ENCODE measurements at places on chromosomes 3 and 15. TPM values are rescaled to one million over a fixed set of nuclear protein-coding genes. Genes with fewer than 3 reads are reported as not detected.

DNA sequence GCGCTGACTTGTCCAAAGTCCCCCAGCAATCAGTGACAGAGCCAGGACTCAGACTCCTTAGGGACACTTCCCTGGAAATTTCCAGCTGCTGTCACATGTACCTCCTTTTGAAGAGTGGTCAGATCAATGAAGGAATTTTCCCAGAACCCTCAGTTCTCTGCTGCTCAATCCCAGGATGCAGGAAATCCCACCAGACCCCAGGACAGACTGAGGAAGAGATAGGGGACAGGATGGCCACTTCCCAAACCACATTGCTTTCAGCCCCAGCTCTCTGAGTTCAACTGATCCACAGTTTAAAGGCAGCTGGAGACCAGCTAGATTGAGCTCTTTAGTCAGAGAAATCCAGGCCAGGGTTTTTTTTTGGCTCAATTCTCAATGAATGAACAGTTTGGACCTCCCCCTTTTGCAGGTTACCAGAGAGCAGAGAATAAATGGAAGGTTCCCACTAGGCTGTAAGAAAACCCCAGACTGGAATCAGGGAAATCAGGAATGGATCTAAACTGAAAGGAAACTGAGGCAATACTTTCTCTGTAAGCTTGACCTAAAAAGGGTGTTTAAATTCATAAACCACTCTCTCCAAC lies 1.5 kb downstream of the CYP1A1 start:
- DNase-seq = no peak
- H3K27ac ChIP-seq = no peak overlapping the region
- no peaks in the 10 kb centered on the region for H3K27me3 ChIP-seq
- peaks cover 8% of the 10 kb centered on the region for H3K4me1 ChIP-seq
- H3K4me3 ChIP-seq = no peak overlapping the region
- H3K36me3 ChIP-seq = no peaks in the 10 kb centered on the region

GRCh38 chr3:178200316-178200715 lies 335.9 kb upstream of the KCNMB2 start:
- peaks cover 34% of the 10 kb centered on the region for H3K4me1 ChIP-seq
- H3K27ac ChIP-seq = no peak overlapping the region
- no peaks in the 10 kb centered on the region for H3K27me3 ChIP-seq
- no peak overlapping the region for H3K4me3 ChIP-seq

- H3K36me3 ChIP-seq = no peaks in the 10 kb centered on the region
- no peak overlapping the region for H3K27ac ChIP-seq
- H3K27me3 ChIP-seq = no peaks in the 10 kb centered on the region
These were observed 32.4 kb downstream of the C2CD4A start for GRCh38 chr15:62099094-62099601.

GRCh38 chr3:64354956-64355355 lies 129.7 kb upstream of the PRICKLE2 start:
- H3K4me1 ChIP-seq = no peaks in the 10 kb centered on the region
- no peaks in the 10 kb centered on the region for H3K36me3 ChIP-seq
- no peak for DNase-seq
- no peak overlapping the region for H3K27ac ChIP-seq
- no peaks in the 10 kb centered on the region for H3K27me3 ChIP-seq
- no peak overlapping the region for H3K4me3 ChIP-seq

GCHFR gene
- 14.1 TPM for total RNA-seq

GOLGA6L10 gene
- 0.42 TPM for total RNA-seq
